ENCODE measurements at places on chromosomes 6 and 20.

DNA sequence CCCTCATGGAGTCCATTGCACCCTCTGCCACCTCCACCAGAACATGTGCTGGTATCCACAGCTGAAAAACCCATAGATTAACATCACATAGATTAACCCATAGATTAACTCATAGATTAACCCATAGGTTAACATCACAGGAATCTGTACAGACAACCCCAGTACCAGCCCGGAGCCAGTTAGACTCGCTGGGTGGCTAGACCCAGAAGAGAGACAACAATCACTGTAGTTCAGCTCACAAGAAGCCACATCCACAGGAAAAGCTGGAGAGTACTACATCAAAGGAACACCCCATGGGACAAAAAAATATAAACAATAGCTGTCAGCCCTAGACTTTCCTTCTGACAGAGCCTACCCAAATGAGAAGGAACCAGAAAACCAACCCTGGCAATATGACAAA is 25.1 kb downstream of the SERPINB9 start:
- no peak for DNase-seq

- DNase-seq = no peak
Observed at GRCh38 chr6:166477647-166478365, 95.1 kb upstream of the MPC1 start.

DNA sequence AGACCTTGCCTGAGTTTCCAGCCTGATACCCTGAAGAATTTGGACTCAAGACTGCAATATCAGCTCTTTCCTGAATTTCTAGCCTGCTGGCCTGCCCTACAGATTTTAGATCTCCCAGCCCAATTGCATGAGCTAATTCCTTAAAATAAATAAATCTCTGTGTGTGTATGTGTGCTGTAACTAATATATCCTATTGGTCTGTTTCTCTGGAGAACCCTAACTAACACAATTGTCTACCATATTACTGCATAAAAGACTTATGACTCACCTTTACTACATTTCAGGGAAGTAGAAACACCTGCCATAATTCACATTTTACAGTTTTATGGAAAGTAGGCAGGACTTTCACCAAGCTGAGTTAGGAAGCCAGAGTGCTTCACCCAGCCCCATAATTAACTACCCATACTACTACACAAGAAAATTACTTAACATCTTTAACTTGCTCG is 90.7 kb upstream of the BEND6 start:
- DNase-seq = no peak

- no peak for DNase-seq
Observed at GRCh38 chr20:54140927-54141566, 32.7 kb downstream of the CYP24A1 start.

GRCh38 chr6:12170351-12171092 is 119.6 kb upstream of the EDN1 start:
- no peak for DNase-seq

DNA sequence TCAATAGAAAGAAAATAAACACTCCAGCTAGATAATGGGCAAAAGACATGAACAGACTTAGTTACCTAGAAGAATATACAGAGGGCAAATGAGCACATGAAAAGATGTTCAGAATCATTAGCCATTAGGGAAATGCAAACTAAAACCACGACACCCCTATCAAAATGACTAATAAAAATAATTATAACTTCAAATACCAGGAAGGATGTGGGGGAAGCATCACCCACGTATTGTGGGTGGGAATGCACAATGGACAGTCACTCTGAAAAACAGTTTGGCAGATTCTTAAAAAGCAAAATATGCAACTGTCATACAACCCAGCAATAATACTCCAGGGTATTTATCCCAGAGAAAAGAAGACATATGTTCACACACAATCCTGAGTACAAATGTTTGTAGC is 92.6 kb downstream of the DLL1 start:
- DNase-seq = no peak

- DNase-seq = no peak
Observed at GRCh38 chr6:149728499-149729234, 10.8 kb upstream of the LATS1 start.

- DNase-seq = peak; percentile 65
Observed at GRCh38 chr6:144215402-144215931, 65.2 kb downstream of the STX11 start.
